ENCODE measurements at places on chromosomes 4 and X. TPM values are rescaled to one million over a fixed set of nuclear protein-coding genes. Genes with fewer than 3 reads are reported as not detected.
A peak's percentile ranks its signal among the peaks of the same experiment; 100 is the strongest.

The PCDH10 gene
- total RNA-seq = 1.7 TPM

DNA sequence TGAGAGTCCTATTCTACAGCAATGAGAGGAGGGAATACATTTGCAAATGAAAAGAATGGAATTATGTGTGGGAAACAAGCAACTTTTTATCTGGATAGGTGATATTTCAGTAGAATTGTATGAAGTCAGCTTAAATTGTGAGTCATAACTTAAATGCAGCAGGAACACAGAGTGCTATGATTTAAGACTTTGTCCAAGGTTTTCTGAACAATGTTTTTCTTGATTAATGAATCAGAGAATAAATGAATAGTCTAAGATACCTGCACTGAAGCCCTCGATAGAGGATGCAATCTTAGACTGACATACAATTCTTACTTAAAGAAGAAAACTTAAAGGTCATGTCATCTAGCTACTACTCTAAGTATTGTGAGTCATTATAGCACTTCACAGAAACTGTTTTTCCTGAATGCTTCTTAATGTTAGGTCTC lies 8.0 kb downstream of the ARHGEF38 start:
- no peak overlapping the region for H3K4me3 ChIP-seq
- no peaks in the 10 kb centered on the region for H3K36me3 ChIP-seq
- H3K27ac ChIP-seq = no peak overlapping the region

DNA sequence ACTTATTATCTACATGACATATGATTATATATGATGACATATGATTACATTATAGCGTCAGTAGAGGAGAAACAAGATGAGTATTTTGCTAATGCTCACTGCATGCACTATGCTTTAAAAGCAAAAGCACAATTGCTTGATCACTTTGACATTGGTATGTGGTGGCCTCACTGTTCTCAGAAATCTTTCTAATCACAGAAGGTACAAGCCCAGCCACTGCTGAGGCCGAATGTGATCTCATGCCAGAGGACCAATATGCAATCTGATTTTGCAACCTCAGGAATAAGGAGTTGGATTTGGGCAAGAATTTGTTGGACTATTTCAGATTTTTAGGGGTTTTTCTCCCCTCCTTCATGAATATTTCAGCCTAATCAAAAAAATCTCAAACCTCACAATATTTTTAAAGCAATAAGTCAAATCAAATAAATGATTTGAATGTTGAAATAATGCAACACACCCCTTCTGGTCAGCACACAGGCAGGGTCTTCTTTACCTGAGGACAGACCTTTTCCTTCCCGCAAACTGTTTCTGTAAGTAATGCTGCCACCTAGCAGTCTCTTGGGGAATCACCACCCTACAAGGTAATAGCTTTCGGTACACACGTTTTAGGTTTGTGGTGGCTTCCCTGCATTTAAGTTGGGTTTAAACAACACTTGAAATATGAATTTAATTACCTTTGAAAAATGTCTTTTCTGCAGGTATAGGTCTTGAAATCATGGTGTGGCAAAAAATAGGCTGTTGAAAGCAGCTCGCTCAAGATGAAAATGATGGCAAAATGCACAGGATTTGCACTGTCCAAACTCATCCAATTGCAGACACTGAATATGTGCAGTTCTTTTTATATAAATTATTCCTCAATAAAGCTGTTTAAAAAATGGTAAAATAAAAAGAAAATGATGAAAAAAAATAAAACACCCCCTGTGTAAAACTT lies 4.8 kb upstream of the CXCL13 start:
- no peaks in the 10 kb centered on the region for H3K4me1 ChIP-seq
- H3K4me3 ChIP-seq = no peak overlapping the region
- H3K27me3 ChIP-seq = no peaks in the 10 kb centered on the region
- no peak overlapping the region for H3K27ac ChIP-seq
- no peaks in the 10 kb centered on the region for H3K36me3 ChIP-seq

DNA sequence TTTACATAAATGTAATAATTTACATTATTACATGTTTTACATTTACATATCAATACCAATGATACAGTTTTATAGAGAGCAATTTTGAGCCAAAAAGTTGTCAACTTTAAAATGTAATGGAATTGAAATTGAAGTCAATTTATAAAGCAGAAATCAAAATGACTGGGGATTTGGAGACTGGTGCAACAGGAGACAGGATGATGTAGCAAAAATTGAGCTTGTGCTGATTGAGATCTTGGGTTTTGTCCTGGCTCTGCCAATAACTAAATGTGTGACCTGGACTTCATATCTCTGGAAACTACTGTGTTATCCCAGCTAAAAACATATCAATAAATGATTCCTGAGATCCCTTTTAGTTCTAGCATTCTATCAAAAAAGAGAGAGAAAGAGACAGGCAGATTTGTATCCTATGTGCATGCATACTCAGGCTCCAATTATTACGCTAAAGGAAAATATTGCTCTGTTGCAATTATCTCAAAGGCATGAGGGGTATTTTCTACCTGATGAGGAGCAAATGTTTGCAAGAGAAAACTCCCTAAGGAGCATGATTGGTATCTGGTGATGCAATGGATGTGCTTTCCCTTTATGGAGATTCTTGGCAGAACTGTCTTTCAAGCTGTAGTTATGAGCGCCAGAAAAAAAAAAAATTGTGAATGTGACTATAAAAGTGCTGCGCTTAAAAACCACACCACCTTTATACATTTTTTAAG lies 14.7 kb downstream of the EXOC1L start:
- DNase-seq = no peak
- no peak overlapping the region for H3K27ac ChIP-seq
- no peaks in the 10 kb centered on the region for H3K27me3 ChIP-seq
- no peaks in the 10 kb centered on the region for H3K36me3 ChIP-seq

- no peaks in the 10 kb centered on the region for H3K4me1 ChIP-seq
- no peak overlapping the region for H3K27ac ChIP-seq
- no peaks in the 10 kb centered on the region for H3K27me3 ChIP-seq
- no peak for DNase-seq
- H3K4me3 ChIP-seq = no peak overlapping the region
Measured at GRCh38 chrX:46260499-46260898, 284.7 kb downstream of the ZNF674 start.

- no peaks in the 10 kb centered on the region for H3K36me3 ChIP-seq
- DNase-seq = no peak
- H3K4me1 ChIP-seq = no peaks in the 10 kb centered on the region
- H3K27me3 ChIP-seq = peaks cover 30% of the 10 kb centered on the region
- no peak overlapping the region for H3K27ac ChIP-seq
- H3K4me3 ChIP-seq = no peak overlapping the region
Measured at GRCh38 chrX:619451-619811, 11.2 kb upstream of the SHOX start.

GRCh38 chrX:155056877-155057792 lies 13.8 kb downstream of the CMC4 start:
- H3K36me3 ChIP-seq = peaks cover 13% of the 10 kb centered on the region
- H3K27me3 ChIP-seq = no peaks in the 10 kb centered on the region
- DNase-seq = peak; percentile 44
- no peak overlapping the region for H3K4me3 ChIP-seq
- H3K4me1 ChIP-seq = no peaks in the 10 kb centered on the region

DNA sequence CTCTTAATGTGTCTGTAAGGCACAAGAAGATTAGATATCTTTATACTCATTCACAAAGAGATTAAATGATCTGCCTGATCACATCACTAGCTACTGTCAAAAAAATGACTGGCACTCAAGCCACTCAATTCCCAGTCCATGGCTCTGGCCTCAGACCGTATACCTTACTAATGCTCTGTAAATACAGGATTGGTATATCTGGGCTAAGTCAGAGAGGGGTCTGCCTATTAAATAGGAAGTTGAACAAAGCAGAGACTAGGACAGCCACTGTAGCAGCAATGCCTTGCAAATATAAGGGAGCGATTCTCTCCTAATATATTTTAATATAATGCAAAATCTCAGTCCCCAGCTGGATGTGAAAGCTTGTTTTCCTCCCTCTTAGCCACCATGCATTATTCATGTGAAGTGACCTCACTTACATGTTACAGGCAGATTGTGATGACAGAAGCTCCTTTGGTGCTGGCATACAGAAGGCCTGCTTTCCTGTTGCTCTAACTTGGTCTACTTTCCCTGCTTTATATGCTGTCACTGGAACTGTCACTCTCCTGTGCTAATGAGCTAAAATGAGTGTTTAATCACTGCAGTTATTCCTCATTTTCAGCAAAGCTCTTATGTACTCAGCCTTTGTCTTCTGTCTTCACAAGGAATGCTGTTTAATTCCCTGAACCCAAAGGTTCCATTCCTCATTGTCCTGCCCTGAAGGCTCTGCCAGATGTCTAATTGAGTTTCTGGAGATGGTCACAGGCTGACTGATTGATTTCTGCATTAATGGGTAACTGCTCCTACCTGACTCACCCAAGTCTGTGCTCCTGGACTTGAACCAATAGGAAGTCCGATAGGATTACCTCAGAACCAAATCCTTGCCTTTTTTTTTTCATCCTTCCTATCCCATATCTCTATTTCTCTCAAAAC lies 578.2 kb downstream of the KLHL13 start:
- H3K4me3 ChIP-seq = no peak overlapping the region
- no peaks in the 10 kb centered on the region for H3K27me3 ChIP-seq
- H3K36me3 ChIP-seq = no peaks in the 10 kb centered on the region
- DNase-seq = no peak
- no peaks in the 10 kb centered on the region for H3K4me1 ChIP-seq

DNA sequence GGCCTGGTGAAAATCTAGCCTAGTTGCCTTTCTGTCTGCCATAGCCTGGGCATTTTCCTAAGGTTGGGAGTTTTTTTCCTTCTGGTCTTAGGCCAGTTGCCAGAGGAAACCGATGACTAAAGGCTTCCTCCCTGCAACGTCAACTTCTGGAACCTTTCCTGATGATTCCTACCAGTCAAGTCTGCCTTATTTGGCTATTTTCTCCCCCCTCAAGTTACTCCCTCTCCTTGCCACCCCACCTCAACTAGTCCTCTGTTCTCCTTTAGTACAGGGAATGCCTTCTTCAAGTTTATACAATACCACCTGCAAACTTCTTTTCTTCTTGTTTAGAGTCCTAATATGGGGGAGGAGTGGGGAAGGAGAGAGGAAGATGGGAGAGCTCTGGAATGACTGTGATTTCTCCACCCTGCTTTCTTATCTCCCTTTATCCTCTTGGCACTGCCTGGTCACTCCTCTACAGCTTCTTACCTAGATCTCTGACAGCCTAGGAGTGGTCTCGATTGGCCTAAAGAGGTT lies 10.6 kb downstream of the MSN start:
- no peaks in the 10 kb centered on the region for H3K36me3 ChIP-seq
- no peak overlapping the region for H3K27ac ChIP-seq
- H3K27me3 ChIP-seq = no peaks in the 10 kb centered on the region
- no peaks in the 10 kb centered on the region for H3K4me1 ChIP-seq
